H9 (cell line): ENCODE measurements at places on chromosomes 2 and 18. TPM values are rescaled to one million over a fixed set of nuclear protein-coding genes. Genes with fewer than 3 reads are reported as not detected.

The TTC21B gene
- 16.6 and 18.8 TPM in 2 replicates for total RNA-seq

The COX7A2L gene
- total RNA-seq: 102 and 103 TPM in 2 replicates

The CENPA gene
- total RNA-seq: 19.3 and 21.4 TPM in 2 replicates

The CDKL4 gene
- not detected in 2 replicates for total RNA-seq

The LBX2 gene
- total RNA-seq: 1.1 TPM in 2 replicates

The GKN1 gene
- not detected in 2 replicates for total RNA-seq

The TSN gene
- total RNA-seq: 96.1 and 102 TPM in 2 replicates

The AGXT gene
- not detected in 2 replicates for total RNA-seq

The ZFP36L2 gene
- total RNA-seq: 105 and 110 TPM in 2 replicates

The RNF152 gene
- total RNA-seq: 2.3 and 2.6 TPM in 2 replicates

The FBXO48 gene
- total RNA-seq: 1.3 and 1.4 TPM in 2 replicates

The SLC8A1 gene
- 1.7 and 1.9 TPM in 2 replicates for total RNA-seq

The CYP1B1 gene
- total RNA-seq: 2.7 and 2.9 TPM in 2 replicates

The GALNT3 gene
- total RNA-seq: 17.3 and 18.5 TPM in 2 replicates

The GALR1 gene
- 0.02 and 0.07 TPM in 2 replicates for total RNA-seq

The VIT gene
- total RNA-seq: 0.15 TPM in 1 of 2 replicates, not detected in the other

The ANKRD53 gene
- total RNA-seq: 0.28 and 0.88 TPM in 2 replicates

The STAMBP gene
- 45.2 and 45.5 TPM in 2 replicates for total RNA-seq

The LRRC30 gene
- total RNA-seq: not detected in 2 replicates

The LINC00305 gene
- not detected in 2 replicates for total RNA-seq

The PAX3 gene
- total RNA-seq: not detected in 2 replicates

The PID1 gene
- 1.4 and 1.9 TPM in 2 replicates for total RNA-seq

The OTOS gene
- not detected in 2 replicates for total RNA-seq

The CIB4 gene
- not detected in 2 replicates for total RNA-seq

The GPR155 gene
- 0.35 TPM in 2 replicates for total RNA-seq

The CIDEA gene
- not detected in 2 replicates for total RNA-seq

The OSR1 gene
- 0.24 and 0.35 TPM in 2 replicates for total RNA-seq

The NEU4 gene
- total RNA-seq: 0.42 and 0.70 TPM in 2 replicates

The KCTD18 gene
- total RNA-seq: 3.4 and 4.9 TPM in 2 replicates

The SDC1 gene
- 22.3 and 25.1 TPM in 2 replicates for total RNA-seq

The CTAGE1 gene
- not detected in 2 replicates for total RNA-seq

The RAB27B gene
- total RNA-seq: 0.15 and 0.24 TPM in 2 replicates

The FKBP7 gene
- 4.5 and 4.8 TPM in 2 replicates for total RNA-seq

The PAX8 gene
- not detected in 2 replicates for total RNA-seq

The RTP5 gene
- not detected in 2 replicates for total RNA-seq

The DYNC1I2 gene
- 73.4 and 75.4 TPM in 2 replicates for total RNA-seq

The KCNG2 gene
- 0.15 TPM in 1 of 2 replicates, not detected in the other for total RNA-seq

The SLC5A7 gene
- total RNA-seq: 0.11 TPM in 1 of 2 replicates, not detected in the other

The LYG2 gene
- 0.29 TPM in 1 of 2 replicates, not detected in the other for total RNA-seq

The ABCG8 gene
- total RNA-seq: not detected in 2 replicates

The ZEB2 gene
- total RNA-seq: 0.77 and 1.2 TPM in 2 replicates

The INSIG2 gene
- total RNA-seq: 7.8 and 8.7 TPM in 2 replicates

The HOXD3 gene
- not detected in 2 replicates for total RNA-seq

The ANKRD30B gene
- not detected in 2 replicates for total RNA-seq

The HOXD13 gene
- total RNA-seq: not detected in 2 replicates
